ENCODE measurements at places on chromosomes 13 and 19.
A peak's percentile ranks its signal among the peaks of the same experiment; 100 is the strongest.

- peak; percentile 61 for DNase-seq
Measured at GRCh38 chr13:44576351-44577235, 463 bp upstream of the TSC22D1 start.

- no peak for DNase-seq
Measured at GRCh38 chr19:33261511-33262189, 36.0 kb upstream of the SLC7A10 start.

- DNase-seq, result no peak
Measured at GRCh38 chr19:33339016-33339984, 34.2 kb upstream of the CEBPG start.

DNA sequence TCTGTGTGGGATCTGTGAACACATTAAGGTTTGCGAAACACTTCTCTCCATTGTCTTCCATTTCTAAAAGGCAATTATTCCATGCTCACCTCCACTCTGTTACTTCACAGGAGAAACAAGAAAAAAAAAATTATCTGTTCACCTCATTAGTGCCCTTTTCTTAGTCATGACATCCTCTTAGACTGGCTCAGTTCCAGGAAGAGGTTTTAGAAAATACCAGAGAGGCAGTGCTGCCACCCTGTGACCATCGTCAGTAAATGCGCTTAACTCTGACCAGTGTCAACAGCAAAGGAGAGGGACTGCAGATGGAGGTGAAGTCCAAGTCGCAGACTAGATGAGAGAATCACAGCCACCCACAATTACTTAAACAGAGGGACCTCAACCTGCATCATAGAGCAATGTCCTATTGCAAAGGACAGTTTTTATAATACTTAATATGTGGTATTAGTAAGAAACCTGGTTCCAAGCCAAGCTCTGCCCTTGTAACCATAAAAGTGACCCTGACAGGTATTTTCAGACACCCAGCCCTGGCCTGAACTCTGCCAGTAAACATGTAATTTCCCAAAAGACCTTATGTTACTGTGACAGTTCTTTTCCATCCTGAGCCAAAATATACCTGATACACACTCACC is 19.4 kb downstream of the CEACAM21 start:
- DNase-seq, result peak; percentile 71

DNA sequence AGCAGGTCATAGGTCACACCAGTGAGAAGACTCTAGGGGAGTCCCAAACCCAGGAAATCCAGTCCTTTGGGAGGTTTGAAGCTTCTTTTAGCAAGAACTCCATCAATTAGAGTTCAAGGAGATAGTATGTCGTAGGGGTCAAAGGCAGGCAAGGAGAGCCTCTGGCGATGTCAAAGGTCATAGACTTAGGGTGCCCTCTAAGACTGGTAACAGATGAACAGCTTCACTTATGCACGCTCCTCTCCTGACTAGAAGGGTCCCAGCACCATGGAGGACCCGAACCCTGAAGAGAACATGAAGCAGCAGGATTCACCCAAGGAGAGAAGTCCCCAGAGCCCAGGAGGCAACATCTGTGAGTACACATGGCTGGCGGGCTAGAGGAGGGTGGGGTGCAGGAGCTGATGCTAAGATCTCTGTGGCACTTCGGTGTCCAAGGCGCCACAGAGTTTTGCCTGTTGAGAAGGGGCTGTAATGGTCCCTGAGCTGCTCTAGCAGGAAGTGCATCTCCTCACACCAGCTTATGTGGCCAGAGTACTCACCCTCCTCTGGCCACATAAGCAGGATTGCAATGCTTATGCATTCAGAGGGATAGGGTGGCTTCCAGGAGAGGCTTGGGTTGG is 557 bp downstream of the ZNF576 start:
- peak; percentile 14 for DNase-seq

GRCh38 chr13:97944396-97945029 is 9.0 kb upstream of the IPO5 start:
- DNase-seq, result peak; percentile 68

- peak; percentile 90 for DNase-seq
Measured at GRCh38 chr19:8505680-8506401, 3.4 kb upstream of the PRAM1 start.

DNA sequence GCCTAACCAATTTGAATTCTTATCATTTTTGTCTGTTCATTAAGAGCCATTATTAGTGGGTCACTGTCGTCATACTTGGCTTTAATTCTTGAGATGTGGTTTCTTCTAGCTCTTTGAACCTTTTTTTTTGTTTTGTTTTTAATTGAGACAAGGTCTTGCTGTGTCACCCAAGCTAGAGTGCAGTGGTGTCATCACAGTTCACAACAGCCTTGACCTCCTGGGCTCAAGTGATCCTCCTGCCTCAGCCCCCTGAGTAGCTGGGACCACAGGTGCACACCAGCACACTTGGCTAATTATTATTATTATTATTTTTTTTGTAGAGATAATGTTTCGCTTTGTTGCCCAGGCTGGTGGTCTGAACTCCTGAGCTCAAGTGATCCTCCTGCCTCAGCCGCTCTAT is 25.8 kb upstream of the LDLR start:
- DNase-seq, result no peak

GRCh38 chr19:16463991-16464575 is 7.7 kb downstream of the EPS15L1 start:
- DNase-seq, result peak; percentile 18

DNA sequence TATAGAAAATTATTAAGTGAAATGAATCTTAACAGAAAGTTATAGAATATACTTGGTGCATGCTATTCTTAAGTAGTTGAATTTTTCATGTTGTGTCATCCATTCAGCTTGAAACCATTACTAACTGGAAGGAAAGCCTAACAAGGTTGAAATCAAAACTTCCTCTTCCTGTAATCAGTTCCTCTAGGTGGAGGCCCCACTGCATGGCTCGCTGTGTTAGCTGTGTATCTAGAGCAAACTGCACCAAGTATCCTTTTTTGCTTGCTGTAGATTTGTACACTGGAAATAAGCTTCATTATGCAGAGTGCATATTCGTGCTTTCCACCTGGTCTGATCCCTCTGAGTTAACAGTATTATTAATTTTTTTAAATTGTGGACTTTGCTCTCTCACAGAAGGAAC is 1146.1 kb downstream of the EFNB2 start:
- no peak for DNase-seq

- DNase-seq, result no peak
Measured at GRCh38 chr13:40536443-40537113, 129.9 kb downstream of the FOXO1 start.

DNA sequence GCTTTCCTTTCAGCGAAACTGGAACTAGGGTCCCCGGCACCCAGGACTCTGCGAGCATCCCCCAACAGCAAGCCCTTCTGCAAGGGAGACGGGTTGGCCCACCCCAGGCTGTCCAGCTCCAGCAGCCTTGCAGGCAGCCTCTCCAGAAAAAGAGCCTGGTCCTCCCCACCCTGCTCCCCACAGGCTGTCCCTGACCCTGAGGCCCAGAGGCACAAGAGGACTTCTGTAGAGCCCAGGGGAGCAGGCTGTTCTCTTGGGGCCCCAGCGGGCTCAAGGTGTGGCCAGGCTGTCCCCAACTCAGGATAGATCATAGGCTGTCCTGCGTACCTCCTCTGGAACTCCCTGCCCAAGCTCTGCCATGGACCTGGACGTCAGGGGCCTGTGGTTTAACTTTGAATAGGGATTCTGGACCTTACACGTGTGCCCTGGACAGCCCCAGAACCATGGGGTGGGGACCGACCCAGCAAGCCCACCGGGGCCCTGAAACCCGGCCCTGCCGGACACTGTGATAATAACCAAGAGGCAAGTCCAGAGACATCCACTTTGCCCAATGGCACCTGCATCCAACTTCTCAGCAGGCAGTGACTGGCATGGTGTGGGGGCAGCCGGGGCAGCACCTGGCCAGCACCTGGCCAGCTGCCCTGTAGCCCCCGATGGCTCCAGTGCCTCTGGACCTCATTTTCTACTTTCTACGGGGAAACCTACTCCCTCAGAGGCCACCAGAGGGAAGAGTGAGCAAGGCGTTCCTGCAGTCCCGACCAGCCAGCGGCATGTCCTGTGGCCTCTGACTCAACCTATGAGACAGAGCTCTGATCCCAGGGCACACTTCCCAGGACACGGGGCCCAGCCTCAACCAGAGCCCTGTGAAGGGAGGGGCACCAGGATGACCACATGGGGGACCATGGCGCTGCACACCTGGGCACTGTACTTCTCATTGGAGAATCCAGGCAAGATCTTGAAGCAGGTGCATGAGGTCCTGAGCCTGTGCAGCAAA is 50.9 kb upstream of the TPM4 start:
- peak; percentile 65 for DNase-seq

- peak; percentile 30 for DNase-seq
Measured at GRCh38 chr13:73168953-73169401, 110.2 kb downstream of the KLF5 start.

DNA sequence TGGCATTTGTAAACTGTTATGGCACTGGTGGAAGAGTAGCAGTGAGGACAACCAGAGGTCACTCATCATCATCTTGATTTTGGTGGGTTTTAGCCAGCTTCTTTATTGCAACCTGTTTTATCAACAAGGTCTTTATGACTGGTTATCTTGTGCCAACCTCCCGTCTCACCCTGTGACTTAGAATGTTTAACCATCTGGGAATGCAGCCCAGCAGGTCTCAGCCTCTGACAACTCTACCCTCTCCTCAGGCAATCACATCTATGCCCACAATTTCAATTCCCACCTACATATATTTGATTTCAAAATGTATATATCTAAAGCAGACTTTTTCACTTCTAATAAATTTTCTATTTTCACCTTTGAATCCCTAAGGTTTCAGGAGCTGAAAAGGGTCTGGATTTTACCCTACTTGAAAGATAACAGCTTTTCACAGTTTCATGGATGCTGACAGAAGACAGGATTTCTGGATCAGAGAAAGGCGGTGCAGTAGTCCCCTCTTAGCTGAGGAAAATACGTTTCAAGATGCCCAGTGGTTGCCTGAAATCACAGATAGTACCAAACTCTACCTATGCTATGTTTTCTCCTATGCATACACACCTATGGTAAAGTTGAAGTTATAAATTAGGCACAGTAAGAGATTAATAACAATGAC is 1171.8 kb downstream of the DIAPH3 start:
- no peak for DNase-seq

DNA sequence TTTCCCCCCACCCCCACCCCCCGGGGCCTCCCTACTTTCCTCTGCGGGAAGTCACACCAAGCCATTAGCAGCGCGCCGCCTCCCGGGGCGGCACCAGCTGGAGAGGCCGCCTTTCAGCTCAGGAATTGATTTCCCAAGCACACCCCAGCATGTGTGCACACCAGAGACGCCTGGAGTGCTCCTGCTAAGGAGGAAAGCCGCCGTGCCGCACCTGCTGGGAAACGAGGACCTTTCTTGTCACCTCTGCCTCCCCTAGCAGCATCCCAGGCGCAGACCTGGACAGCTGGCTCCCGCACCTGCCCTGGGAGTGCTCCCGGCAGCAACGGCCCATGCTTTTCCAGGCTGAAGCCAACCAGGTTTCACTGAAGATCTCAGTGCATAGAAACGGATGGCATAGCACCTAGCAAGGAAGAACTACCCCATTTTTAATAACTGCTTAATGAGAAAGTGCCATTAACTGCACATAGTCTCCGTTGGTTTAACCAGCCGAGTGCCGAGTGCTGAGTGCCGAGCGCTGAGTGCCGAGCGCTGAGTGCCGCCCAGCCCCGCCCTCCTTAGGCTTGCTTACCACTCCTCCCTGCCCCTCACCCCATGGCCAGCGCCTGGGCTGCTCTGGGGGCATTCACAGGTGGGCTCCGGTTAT is 165.0 kb downstream of the USP12 start:
- peak; percentile 52 for DNase-seq

DNA sequence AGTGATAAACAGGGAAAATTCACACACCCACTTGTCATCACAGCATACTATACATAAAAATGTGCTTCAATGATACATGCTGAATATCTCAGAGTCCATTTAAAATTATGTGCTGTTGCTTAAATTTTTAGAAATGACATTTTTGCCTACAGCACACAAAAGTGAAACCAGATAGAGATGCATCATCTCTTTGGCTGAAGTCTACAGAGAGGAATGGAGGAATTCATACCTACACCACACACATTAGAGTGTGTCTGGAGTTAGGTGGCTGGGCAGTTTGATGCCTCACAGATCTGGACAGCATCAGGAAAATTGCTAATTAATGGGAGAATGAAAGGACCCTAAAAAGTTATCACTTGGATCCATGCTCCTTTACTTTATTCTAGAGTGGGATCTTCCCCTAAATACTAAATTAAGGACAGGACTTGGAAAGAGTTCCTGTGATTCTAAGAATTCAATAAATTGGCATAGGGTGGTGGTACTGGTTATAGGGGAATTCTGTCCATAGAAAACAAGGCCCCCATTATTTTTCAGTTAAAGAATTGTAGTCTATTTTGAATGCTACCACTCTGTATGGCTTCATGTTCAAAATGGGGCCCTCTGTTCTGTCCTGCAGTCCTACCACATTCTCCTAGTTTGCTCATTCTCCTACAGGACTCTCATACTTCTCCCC is 41.3 kb downstream of the RCBTB2 start:
- peak; percentile 22 for DNase-seq

DNA sequence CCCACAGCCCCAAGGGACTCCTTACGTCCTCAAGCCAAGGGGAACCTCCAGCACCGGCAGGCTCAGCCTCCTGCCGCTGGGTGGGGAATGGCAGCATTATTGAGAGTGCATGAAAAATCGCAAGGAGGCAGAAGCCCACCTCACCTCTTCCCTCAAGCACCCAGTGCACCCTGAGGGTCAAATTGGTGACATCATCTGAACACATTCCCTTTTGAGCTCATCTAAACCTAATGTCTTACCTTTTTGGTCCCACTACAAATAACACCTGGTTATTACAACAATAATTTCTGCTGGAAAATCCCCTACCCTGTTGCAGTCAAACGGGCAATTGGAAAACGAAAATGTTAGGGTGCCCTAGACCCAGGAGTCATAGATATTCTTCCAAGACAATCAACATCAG is 12.2 kb upstream of the POP4 start:
- no peak for DNase-seq

DNA sequence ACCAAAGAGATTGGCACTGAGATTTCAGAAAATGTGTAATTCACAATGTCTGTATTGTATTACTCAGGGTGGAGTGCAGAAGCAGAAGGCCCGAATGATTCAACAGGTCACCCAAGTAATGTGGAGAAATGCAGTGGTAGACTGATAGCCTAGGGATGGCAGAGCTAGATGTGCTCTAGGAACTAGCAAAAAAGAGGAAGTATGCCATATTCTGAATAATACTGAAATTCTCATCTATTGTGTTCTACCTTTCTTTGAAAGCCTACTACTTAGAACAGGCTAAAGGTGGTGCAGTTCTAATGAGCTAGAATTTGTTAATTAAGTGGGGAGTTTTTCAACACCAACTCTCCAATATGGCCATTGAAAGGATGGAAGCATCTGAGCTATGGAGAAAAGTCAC is 1449.8 kb upstream of the MIR17HG start:
- DNase-seq, result no peak

GRCh38 chr13:90709319-90709718 is 638.2 kb upstream of the MIR17HG start:
- DNase-seq, result no peak

- peak; percentile 39 for DNase-seq
Measured at GRCh38 chr13:92843549-92843948, 383.1 kb upstream of the GPC6 start.

All from adipocyte (in vitro differentiated cells).